Activated T-cell treated with anti-CD3 and anti-CD28 coated beads, Interleukin-2, amount 50 U/mL, for 72 hours (primary cell): ENCODE measurements at places on chromosomes 1 and 21.

DNA sequence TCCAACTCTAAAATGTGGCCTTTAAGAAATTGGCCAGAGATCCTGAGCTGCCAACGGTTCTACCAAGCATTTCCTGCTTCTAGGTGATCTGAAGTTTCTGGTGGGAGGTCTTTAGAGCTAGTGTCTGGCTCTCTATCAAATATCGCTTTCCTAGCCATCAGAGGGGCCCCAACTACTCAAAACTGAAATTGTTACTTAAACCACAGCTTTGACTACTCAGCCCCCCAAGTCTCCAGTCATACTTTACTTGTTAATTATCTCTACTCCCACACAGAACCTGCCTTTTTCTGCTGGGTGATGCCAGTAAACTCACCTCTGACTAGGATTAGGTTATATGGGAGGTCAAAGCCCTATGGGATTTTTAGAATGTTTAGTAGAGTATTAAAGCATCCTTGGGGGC lies 95.1 kb downstream of the FASLG start:
- no peak for DNase-seq

DNA sequence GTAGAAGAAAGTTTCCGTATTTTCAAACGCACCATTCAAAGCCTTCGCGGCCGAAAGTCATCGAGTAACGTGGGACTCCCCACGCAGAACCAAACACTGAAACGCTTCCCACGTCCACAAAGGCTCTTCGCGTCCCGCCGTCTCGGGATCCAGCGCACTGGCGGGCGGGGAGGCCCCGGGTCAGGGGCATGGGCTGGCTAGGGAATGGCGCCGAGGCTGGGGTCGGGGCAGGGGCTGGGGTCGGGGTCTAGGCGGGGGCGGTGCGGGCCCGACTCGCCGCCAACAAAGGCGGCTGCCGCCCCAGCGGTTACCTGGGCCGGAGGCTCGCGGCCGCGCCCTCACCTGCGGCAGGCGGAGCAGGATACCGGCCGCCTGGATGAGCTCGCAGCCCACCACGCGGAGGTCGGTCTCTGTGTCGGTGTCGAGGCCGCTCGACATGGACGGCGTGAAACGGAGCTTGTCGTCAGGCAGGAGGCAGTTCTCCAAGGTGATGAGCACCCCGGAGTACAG lies 403 bp downstream of the CCNL2 start:
- peak; percentile 29 for DNase-seq

- DNase-seq, result no peak
Observed at GRCh38 chr1:201456499-201457309, 12.3 kb downstream of the PHLDA3 start.

- no peak for DNase-seq
Observed at GRCh38 chr1:168917796-168918195, 188.7 kb upstream of the ATP1B1 start.

DNA sequence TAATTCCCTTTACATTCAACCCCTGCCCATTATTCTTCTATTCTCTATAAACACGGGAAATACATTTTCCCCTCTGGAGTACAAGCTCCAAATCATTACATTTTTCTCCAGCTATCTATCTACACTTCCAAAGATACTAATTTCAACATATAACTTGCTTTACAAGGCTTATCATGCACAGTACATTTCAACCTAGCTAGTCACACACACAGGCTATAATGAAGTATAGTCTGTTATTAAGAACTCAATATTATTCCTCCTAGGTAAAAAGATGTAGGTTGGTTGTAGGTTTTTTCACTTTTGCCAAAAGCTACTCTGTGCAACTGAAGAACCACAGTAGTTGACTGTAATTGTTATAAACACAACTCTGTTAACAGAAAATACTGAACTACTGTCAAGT lies 8.1 kb downstream of the ZNF281 start:
- DNase-seq, result no peak

DNA sequence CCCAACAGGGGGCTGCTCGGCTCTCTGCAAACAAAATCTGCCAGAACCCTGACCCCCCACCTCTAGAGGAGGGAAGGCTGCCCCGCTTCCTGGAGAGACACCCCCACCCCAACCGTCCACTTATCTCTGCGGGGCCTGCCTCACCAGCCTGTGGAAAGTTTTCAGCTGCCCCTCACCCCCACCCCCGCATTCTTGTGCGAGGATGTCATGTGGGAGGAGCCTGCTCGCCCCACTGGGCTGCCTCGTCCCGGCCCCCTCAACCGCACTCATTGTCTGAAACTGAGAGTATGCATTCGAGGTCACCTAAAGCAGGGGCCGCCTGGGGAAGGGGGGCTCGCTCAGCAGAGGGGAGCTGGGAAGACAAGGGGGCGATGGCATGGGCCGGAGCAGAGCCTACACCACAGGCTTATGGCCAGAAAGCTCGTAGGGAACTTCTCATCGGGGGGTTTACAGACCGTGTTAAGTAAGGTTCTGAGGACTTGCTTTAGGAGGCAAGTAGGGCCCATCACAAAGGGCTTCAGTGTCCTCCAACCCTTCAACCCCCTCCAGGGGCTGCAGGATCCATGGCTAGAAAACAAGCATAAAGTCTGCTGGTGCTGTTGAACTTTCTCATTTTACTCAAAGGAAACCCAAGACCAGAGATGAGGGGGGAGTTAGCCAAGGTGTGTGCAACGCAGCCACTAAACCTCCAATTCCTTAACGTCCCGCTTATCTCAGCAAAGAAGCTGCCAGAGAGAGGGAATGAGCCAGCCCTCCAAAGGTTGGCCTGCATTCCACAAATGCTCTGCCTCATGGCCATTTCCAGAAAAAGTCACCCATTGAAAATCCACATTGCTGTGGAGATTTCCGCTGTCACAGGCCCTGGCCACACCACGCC lies 9.4 kb downstream of the EPHA2 start:
- DNase-seq, result no peak

DNA sequence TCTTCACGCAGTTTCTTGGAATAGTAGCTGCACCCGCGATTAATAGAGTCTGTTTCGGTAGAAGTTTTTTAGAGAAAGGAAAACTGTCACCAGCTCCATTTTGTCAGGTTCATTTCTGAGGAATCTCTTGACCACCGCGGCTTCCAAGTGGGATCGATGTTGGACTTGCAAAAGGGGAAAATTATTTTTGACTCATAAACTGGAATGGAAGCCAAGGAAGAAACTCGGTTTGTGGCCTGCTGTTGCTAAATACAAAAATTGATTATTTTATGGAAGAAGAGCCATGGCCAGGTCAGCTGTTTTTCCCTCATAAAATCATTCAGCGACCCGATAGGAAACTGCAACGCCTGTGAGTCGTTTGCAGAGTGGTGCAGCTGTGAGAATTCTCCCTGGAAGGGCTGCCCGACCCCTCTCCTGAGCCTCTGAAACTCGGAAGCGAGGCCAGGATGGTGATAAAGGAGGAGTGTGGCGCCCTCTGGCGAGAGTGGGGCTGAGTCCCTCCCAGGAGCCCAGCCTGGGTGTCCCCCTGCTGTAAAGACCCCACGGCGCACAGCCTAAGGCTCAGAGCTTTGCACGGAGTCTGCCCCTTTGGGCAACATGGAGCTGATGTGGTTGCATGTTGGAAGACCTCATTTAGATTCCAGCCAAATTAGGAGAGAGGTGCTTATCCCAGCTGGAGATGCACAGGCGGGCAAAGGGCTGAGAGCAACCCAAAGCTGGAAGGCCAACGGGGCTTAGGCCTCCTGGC lies 83.6 kb upstream of the SLC25A33 start:
- peak; percentile 76 for DNase-seq

DNA sequence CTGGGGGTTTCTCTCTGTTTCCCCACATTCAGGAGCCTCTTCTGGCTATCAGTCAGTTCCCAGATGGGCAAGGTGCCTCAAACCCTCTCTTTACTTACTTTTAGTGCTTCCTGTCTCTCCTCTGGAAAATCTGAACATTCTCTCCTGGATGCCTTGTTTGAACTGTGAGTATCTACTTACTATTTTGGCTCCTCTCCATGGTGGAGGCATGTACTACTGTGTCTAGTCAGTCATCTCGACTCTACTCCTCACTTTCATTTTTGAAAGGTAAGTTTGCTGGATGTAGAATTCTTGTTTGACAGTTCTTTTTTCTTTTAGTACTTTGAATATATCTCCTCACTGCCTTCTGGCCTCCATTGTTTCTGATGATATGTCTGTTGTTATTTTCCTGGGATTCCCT lies 70.9 kb upstream of the FAM78B start:
- no peak for DNase-seq

DNA sequence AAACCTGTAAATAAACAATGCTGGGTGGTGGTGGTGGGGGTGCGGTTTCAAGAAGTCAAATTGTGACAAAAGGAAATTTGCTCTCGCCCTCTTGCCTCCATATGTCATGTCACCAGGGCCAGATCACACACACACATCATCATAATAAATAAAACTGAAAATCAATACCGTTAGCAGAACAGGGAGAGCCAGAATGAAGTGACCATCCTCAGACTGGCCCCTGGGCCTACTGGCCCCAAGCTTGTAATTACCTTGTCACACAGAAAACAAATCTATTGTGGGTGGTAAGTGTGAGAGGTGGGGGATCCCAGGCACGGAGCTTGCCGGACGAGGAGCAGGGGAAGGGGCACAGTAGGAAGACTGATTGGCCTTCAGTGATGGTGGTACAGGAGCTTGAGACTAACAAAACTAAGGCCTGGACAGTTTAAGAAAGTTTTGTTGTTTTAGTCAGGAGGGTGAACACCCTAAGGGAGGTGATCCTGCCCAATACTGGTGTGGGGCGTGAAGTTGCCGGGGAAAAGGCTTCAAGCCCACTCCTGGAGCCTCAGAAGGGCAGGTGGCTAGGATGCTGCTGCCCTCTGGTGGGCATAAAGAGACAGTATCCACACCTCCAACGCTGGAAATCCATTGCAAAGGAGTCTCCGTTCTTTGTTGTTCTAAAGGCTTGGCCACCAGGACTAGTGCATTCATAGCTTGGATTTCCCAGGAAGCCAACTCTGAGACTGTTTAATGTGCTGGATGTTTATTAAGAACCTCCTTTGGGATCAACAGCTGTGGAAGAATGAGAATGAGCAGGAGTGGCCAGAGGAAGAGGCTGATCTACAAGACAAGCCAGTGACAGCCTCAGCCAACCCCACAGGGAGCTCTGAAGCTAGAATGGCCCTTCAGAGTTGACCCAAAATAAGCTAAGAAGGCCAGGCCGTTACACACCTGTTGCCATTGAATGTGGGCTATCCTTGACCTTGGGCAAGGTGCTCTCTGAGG lies 8.1 kb upstream of the C1orf216 start:
- DNase-seq, result peak; percentile 37

- DNase-seq, result no peak
Observed at GRCh38 chr1:214271174-214271858, 9.6 kb upstream of the SMYD2 start.

GRCh38 chr1:1437904-1438376 lies 2.5 kb downstream of the VWA1 start:
- DNase-seq, result no peak

DNA sequence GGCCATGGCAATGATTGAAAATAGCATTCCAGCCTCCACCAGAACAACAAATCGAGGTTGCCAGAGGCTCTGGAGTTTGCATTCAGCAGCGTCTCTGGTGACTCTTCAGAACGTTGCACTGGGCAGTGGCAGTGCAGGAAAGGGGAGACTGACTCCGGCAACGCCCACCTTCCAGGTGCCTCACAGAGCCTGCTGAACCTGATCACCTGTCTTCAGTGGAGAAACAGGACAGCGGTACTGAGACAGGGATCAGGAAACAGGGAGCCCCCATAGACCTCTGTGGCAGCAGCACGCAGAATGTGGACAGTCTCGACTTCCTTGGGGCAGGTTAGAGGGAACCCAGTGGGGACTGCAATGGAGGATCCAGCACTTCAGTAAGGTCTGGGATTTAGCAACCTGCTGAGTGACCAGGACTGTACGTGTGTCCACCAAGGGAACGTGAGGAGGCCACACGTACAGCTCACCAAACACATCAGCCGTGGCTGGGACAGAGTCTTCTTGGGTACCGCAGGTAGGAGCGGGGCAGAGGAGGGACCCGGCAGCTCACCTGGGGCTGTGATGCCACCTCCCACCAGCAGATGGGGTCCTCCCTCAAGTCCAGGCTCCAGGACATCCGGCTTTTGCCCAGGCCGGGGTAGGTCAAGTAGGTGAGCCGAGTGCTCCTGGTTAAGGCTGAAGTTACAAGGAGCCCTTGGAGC lies 128.6 kb downstream of the PRDM2 start:
- peak; percentile 55 for DNase-seq

DNA sequence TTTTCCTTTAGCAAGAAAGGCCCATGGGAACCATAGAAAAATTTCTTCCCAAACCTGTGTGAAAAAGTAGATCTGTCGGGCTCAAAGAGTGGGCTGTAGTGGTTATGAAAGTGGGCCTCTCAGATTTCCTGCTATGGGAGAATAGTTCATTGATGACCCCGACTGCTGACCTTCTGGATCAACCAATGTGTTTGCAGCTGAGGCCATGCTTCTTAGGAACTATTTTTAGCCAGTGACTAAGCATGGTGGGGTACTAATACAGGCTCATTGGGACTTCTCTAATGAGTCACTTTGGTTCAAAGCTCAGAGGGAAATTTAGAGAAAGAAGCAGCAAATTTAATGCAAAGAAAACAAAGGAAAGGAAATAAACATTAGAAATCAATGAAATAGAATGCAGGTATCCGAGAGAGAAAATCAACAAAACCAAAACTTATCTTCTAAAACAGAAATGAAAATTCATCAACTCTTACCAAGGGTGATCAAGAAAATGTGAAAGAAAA lies 12.6 kb upstream of the PSMA5 start:
- DNase-seq, result no peak

DNA sequence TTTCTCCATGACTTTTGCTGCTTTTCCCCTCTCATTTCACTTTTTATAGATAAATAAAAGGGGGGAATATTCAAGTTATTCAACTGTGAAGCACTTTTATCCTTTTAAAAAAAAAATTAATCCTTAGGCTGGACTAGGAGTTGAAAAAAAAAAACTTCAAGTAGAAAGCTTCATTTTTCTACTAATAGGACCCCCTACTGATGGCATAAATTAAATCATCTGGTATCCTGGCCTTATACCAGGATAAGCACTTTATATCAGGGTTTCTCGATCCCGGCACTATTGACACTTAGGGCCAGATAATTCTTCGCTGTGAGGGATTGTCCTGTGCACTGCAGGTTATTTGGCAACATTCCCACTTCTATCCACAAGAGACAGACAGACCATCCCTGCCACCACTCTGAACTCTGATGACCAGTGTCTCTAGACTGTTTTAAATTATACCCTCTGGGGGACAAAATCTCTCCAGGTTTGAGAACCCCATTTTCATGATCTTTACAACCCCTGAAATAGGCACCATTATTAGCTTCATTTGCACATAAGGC lies 17.6 kb downstream of the USP33 start:
- DNase-seq, result no peak

DNA sequence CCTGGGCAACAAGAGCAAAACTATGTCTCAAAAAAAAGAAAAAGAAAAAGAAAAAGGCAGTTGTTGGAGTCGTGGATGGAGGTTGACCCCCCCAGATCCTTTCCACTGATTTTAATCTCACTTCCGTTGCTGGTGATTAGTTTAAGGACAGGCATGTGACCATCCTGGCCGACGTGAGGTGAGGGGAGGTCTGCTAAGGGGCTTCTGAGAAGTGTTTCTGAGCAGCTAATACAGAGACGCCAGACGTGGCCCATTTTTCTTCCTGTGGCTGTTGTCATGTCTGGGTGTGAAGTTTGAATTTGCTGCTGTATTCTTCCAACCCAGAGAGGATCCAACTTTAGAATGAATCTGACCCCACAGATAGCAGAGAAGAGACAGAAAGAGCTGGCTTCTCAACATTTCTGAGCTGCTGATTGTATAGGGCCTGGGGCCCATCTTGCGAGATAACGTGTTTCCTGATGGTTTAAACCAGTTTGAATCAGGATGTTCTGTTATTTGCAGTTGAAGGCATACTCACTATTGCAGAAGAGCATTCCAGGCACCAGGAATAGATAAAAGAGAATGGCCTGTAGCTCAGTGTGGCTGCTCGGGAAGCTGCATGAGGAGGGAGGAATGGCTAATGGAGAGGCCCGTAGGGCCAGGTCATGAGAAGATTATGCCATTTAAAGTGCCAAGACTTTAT lies 22.8 kb upstream of the SSBP3 start:
- DNase-seq, result no peak
